ENCODE measurements at places on chromosomes 16 and 17.

DNA sequence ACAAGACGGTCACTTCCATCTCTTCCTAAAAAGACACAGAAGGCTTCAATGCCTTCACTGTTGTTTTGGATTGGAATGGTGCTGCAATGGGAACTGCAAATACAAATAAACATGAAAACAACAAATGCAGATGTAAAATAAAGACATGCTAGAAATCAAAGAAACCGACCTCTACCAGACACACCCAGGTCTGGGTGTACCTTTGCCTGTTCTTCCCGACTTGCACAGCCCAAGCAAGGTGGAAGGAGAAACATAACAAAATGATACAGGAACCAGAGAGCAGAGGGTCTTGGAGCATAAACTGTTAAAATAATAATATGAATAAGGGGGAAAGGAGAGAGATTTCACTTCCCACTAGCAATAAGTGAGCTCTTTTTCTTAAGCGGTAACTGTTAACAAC lies 17.3 kb downstream of the RFFL start:
- no peak for DNase-seq

- no peak for DNase-seq
Measured at GRCh38 chr16:2179107-2179501, 17.3 kb downstream of the CASKIN1 start.

GRCh38 chr17:6497496-6498221 lies 53.4 kb downstream of the PIMREG start:
- no peak for DNase-seq

- no peak for DNase-seq
Measured at GRCh38 chr16:70018254-70018653, 67.1 kb downstream of the CLEC18A start.

- DNase-seq: no peak
Measured at GRCh38 chr16:56988161-56988947, 1.0 kb upstream of the NLRC5 start.

DNA sequence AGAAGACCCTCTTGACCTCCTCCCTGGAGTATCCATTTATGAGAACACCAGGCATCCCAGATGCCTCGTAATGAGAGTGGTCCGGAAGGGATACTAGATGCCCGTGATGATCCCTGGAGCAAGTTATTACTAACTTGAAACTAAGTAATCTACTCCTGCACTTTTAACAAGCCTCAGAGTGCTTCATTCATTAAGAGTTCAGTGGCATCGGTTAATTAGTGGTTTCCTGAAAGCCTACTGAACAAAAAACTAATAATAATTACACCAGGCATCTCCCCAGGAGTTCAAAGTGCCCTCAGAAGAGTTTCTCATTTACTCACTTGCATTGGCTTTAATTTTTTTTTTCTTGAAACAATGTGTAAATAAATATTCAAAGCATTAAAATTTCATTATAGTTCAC lies 22.2 kb downstream of the ZNF75A start:
- DNase-seq: no peak

GRCh38 chr17:4836221-4836620 lies 3.1 kb downstream of the MINK1 start:
- no peak for DNase-seq

- DNase-seq: no peak
Measured at GRCh38 chr17:15180121-15180561, 85.0 kb downstream of the PMP22 start.

- DNase-seq: no peak
Measured at GRCh38 chr16:71622088-71622487, 3.9 kb upstream of the MARVELD3 start.

DNA sequence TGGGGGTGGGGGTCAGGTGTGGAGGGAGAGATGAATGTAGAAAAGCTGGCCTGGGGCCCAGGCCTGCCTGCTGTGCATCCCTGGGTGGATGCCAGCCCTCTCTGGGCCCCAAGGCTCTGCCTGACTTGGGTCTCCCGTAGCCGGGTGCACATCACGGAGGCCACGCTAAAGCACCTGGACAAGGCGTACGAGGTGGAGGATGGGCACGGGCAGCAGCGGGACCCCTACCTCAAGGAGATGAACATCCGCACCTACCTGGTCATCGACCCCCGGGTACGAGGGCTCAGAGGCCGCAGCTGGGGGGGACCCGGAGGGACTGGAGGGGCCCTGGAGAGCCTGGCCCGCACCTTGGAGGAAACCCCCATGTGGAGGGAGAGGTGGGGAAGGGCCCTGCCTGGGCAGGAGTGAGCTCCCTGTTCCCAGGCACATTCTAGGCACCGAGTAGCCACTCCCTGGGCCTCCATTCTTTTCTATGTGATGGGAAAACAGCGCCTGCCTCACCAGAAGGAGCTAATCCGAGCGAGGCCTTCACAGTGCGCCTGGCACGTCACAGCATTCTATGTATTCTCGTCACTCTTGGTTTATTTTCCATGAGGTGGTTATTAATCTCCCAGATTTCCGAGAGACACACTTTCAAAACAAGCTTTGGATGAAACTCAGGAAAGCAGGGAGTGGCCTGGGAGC lies 34.7 kb downstream of the ADCY7 start:
- DNase-seq: no peak

GRCh38 chr17:15915961-15916360 lies 29.0 kb upstream of the ADORA2B start:
- no peak for DNase-seq

- no peak for DNase-seq
Measured at GRCh38 chr16:14302031-14302398, 230.9 kb downstream of the MRTFB start.

GRCh38 chr17:32142857-32143526 lies 690 bp downstream of the RHOT1 start:
- no peak for DNase-seq

GRCh38 chr16:80082906-80083305 lies 457.9 kb upstream of the DYNLRB2 start:
- DNase-seq: no peak

DNA sequence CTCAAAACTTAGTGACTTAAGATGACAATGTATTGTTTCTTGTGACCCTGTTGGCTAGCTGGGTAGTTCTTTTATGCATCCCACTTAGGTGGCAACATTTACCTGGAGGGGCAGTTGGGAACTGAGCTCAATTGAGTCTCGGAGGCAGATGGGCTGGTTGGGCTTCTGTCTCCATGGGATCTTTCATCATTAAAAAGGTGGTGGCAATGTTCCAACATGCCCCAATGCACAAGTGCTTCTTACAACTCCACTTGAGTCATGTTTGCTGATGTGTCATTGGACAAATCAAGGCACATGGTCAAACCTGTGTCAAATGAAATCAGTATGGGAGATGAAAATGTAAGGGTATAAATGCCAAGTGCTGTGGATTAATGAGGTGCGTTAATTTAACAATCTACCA lies 11.7 kb upstream of the HS3ST3B1 start:
- DNase-seq: no peak

- no peak for DNase-seq
Measured at GRCh38 chr16:11121914-11122692, 133.9 kb downstream of the SOCS1 start.

- DNase-seq: no peak
Measured at GRCh38 chr17:3712811-3713463, 10.8 kb upstream of the HASPIN start.

DNA sequence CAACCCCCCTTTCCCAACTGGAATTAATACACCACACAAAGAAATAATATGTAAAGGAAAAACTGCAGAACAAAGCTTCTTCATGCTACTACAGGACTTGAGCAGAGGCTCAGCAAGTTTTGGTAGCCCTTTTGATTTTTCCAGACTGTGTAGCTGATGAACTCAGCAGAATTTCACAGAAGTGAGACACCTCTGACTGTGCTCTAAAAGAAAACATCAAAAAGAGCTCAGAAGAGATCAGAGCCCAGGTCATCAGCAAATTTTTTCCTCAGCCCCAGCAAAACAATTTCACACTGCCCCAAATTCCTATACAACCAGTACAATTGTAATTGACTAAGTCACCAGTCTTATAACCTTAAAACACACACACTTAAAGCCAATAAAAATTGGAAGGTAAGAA lies 38.0 kb downstream of the TTC19 start:
- DNase-seq: no peak

GRCh38 chr16:56609463-56609921 lies 1.1 kb downstream of the MT2A start:
- peak; percentile 72 for DNase-seq

GRCh38 chr17:47077576-47077975 lies 98.5 kb upstream of the RPRML start:
- no peak for DNase-seq

DNA sequence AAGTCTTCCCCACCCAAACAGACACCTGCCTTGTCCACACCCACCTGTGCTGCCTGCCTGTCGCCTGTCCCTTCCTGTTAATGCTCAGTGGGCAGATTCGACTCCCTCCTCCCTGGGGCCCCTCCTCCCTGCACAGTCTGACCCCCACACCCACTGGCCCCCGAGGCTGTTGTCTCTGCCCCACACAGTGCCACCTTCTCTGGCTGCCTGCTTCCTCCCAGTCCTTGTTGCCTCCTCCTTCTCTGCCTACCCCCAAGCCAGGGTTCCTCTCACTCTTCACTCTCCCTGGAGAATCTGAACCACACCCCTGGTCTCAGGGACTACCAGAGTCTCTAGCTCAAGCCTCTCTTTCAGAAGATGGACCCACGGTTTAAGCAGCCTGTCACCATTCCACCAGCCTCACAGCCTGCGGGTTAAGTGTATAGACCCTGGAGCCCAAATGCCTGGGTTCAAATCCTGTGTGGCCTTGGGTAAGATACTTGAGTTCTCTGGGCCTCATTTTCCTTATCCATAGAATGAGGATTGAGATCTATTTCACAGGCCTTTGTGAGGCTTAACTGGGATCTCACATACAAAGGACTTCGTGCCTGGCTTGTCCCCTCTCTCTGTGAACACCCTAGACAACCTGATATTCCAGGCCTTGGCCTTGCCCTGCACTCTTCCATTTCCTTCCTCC lies 3.8 kb upstream of the ARHGAP23 start:
- no peak for DNase-seq

DNA sequence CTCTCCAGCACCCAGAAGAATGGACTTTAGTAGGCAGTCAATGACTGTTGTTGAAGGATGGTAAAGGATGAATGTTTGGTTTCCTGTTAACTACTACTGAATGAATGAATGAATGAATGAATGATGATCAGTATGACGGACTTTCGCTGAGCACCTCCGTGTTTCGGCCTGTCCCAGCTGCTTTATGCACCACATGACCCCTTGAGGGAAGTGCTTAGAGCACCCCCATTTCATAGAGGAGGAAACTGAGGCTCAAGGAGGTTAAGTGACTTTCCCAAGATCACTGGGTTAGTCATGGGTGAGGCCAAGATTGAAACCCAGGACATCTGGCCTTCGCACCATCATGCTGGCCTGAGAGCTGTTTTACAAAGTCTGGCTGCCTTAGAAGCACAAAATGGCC lies 6.8 kb downstream of the KCNG4 start:
- DNase-seq: no peak

GRCh38 chr16:49816875-49817274 lies 39.0 kb downstream of the ZNF423 start:
- no peak for DNase-seq

- DNase-seq: no peak
Measured at GRCh38 chr17:78337244-78338109, 22.4 kb downstream of the SOCS3 start.

DNA sequence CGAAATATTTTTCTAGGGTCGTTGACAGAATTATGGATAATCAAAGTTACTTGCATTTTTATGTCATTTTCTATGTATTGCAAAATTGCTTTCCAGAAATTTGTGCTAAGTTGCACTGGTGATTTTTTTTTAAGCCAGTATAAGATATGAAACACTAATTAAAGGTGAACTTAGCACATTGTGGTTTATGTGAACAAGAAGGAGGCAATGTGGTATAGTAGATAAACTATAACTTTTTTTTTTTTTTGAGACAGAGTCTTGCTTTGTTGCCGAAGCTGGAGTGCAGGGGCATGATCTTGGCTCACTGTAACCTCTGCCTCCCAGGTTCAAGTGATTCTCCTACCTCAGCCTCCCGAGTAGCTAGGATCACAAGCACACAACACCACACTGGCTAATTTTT lies 13.2 kb downstream of the DGKE start:
- no peak for DNase-seq

DNA sequence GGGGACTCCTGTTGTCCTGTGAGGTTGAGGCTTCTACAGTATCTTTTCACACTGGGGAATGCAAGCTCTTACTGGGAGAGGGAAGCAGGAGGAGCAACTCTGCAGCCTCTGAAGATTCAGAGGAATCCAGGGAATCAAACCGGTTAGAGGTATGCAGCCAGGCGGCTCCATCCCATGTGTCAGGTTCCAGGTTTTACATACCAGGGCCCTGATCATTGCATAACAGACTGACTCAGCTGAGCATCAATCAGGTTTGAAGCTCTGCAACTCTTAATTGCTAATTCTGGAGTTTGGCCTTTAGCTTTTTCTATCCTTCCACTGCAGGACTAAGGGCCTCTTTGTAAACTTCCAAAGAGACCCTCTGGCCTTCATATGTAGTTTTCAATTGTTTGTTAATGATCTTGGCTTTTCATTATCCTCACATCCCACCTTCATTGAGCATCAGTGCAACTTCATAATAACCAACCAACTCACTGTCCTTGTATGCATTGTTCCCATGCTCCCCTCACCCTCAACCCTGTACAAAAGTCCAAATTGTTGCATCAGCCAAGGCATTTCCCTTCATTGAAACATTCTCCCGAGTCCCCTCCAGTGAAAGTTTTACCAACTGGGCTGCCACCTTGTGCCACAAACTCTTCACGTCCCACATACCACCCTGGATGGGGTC lies 59.7 kb upstream of the DHX40 start:
- no peak for DNase-seq

DNA sequence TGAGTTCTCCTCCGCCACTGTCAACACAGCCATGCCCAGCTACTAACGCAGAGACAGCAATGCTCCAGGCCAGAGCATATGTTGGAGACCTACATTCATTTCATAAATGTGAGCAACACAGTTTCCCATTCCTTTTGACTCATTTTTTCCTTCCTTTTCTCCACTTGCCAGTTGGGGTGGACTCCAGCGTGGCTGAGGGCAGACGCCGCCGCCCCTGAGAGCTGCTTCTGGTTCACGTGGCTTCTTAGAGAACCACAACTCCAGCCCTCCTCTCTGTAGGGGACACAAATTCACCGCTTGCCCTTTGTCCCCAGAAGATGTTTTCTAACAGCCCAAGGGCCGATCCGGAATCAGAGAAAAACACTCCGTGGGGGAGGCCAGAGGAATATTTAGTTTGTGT lies 45.8 kb upstream of the ZCCHC14 start:
- DNase-seq: no peak

GRCh38 chr16:13780406-13781168 lies 139.4 kb upstream of the ERCC4 start:
- no peak for DNase-seq

DNA sequence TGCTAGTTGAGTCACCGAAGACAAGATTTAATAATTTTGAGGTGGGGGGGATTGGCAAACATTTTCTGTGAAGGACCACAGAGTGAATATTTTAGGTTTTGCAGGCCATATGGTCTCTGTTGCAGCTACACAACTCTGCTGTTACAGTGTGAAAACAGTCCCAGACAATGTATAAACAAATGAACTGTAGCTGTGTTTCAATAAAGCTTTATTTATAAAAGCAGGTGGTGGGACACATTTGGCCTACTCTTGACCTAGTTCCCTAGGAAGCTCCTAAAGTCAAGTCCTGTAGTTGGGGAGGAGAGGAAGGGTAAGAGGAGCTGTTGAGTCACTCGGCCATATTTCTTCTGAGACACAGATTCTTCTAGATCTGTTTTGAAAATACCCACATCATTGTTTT lies 92.3 kb downstream of the SDR42E1 start:
- no peak for DNase-seq
